Kidney (tissue), 22 donors: ENCODE measurements at places on chromosomes 4 and X. TPM values are rescaled to one million over a fixed set of nuclear protein-coding genes. Genes with fewer than 3 reads are reported as not detected.

Gene FAM47A
- not detected for polyA plus RNA-seq

Gene GUCY1A1
- 6.9 TPM for polyA plus RNA-seq

Gene TBC1D9
- 14.4 TPM for polyA plus RNA-seq

Gene HELT
- 0.37 TPM for polyA plus RNA-seq

Gene GABRQ
- not detected for polyA plus RNA-seq

Gene MAGEA2
- not detected for polyA plus RNA-seq

Gene TMPRSS11A
- polyA plus RNA-seq: not detected

Gene ARSD
- polyA plus RNA-seq: 35.4 TPM
